ENCODE measurements at places on chromosomes 6 and 20. TPM values are rescaled to one million over a fixed set of nuclear protein-coding genes. Genes with fewer than 3 reads are reported as not detected.

DNA sequence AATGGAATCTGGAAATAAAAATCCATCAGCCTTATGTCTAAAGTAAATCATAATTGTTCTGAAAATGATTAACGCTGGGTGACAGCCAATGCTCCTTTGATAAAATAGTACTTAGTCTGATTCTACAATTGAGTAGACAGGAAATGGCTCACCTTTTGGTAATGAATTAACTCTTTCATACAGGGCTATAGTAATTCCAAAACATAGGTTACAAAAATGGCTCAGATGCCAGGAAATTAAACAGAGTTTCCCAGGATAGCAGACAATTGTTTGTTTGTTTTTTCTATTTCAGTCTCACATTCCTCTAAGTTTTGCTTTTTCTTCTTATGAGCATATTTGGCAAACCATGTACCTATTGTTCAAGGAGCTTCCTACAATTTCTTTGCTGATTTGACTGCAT, 257.2 kb upstream of the EPHA7 start:
- no peak for DNase-seq

- DNase-seq = peak; percentile 62
Observed at GRCh38 chr6:79868098-79868722, 79.1 kb downstream of the ELOVL4 start.

DNA sequence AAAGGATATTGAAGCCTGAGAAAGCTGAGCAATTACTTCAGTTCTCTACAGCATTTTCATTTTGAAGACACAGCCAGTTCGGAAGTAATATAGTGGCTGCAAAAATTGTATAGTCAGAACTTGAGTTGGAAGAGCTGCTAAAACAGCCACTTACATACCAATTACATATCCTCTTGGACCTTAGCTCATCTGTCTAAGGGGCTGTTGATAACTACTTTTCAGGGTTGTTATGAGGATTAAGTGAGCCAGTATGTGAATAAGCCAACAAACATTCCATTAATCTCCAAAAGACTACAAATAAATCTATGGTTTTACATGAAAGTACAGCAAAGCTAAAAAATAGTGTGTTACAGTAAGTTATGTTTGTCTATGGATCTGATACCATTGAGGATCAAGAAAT, 59.7 kb downstream of the TMEM200A start:
- peak; percentile 55 for DNase-seq

KHDC1L gene
- total RNA-seq = not detected

GRCh38 chr20:21529863-21530262, 16.0 kb upstream of the NKX2-2 start:
- no peak for DNase-seq

DNA sequence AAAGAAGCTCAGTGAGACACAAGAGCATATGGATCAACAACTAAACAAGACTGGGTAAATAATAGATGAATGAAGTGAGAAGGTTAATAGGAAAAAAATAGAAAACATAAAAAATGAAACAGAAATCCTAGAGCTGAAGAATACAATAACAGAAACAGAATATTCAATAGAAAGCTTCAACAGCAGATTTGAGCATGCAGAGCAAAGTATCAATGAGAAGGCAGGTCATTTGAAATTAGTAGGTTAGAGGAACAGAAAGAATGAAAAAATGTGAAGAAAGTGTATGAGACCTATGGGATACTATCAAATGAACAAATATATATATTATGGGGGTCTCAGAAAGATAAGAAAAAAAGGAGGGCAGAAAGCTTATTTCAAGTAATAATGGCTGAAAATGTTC, 362.9 kb upstream of the POU3F2 start:
- no peak for DNase-seq

PTCHD4 gene
- total RNA-seq = 1.6 TPM

PLCB4 gene
- 71.8 TPM for total RNA-seq

GRCh38 chr6:8670792-8671191, 235.4 kb upstream of the SLC35B3 start:
- no peak for DNase-seq

KIAA1755 gene
- total RNA-seq = 0.98 TPM

DNA sequence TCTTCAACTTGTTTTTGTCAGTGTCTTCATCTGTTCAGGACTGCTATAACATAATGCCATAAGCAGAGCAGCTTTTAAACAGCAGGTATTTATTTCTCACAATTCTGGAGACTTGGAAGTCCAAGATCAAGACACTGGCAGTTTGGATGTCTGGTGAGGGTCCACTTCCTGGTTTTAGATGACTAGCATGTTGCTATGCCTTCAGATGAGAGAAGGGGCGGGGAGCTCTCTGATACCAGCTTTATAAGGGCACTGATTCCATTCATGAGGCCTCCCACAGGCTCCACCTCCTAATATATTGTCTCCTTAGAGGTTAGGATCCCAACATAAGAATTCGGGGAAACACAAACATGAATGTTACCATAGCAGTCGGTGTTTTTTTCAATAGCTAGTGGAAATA, 52.9 kb downstream of the FAM83B start:
- DNase-seq = no peak

GRCh38 chr20:20743511-20744169, 31.2 kb upstream of the RALGAPA2 start:
- no peak for DNase-seq

UBE2J1 gene
- total RNA-seq = 44.2 TPM

DNA sequence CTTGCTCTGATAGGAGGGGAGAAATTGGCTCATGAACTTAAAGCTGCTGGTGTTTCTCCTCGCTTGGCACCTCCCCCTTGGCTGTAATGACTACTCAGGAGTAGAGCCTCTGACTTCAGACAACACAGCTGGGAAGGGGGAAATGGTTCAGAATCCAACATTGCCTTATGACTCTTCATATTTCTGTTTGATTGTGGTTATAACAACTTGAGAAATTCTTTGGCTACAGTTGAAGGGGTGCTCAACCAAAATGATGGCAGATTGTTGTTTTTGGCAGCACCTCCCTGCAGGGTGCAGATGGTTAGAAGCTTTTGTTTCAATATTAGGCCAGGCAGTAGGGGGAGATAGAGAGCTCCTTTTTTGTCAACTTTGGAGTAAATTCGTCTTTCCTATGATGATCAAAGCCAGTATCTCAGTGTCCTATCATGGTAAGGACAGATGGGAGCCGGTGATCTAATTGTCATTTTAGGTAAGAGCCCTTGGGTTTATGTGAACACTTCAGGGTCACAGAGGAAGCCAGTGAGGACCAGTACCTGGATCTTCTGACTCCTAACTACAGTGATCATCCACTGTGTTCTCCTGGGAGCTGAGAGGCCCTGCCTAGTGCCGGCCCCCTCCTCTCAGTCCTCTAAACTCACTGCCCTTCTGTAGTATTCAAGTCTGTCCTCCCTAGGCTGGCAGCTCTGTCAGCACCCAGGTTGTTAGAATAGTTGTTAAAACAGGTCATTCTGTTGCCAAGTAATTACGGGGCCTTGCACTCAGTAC, 39.9 kb downstream of the RPRD1B start:
- peak; percentile 84 for DNase-seq

- no peak for DNase-seq
Observed at GRCh38 chr6:113934101-113934500, 36.8 kb downstream of the HDAC2 start.

GJA10 gene
- not detected for total RNA-seq

HTR1B gene
- 0.18 TPM for total RNA-seq

- no peak for DNase-seq
Observed at GRCh38 chr6:167763056-167763944, 63.4 kb upstream of the AFDN start.

- DNase-seq = no peak
Observed at GRCh38 chr6:107600121-107600520, 110.2 kb downstream of the SOBP start.

VIP gene
- not detected for total RNA-seq

DNA sequence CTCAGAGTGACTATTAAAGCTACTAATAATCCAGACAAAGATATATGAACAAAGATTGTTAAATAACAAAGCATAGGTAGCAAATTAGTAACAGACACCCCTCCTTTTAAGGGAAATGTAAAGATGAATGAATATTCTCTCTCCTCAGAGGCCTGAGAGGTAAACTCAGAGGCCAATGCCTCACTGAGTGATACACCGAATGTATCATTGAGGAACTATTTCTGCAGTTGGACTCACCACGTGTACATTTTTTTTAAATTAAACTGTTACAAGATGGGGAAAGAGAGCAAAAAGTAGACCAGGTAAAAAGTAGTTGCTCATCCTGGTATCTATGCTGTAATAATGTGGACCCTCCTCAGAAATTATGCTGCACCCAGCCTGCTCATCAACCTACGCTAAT, 72.3 kb upstream of the IPCEF1 start:
- peak; percentile 50 for DNase-seq

GRCh38 chr6:122476131-122476530, 4.5 kb upstream of the SERINC1 start:
- peak; percentile 25 for DNase-seq

SRF gene
- total RNA-seq = 39.8 TPM

- DNase-seq = no peak
Observed at GRCh38 chr6:69900869-69901268, 34.5 kb downstream of the COL19A1 start.

GRCh38 chr6:41682056-41682477, 43.8 kb downstream of the MDFI start:
- DNase-seq = peak; percentile 75

GRCh38 chr6:169495601-169496000, 206.2 kb downstream of the WDR27 start:
- DNase-seq = peak; percentile 41

NECAB3 gene
- total RNA-seq = 28.8 TPM

DNA sequence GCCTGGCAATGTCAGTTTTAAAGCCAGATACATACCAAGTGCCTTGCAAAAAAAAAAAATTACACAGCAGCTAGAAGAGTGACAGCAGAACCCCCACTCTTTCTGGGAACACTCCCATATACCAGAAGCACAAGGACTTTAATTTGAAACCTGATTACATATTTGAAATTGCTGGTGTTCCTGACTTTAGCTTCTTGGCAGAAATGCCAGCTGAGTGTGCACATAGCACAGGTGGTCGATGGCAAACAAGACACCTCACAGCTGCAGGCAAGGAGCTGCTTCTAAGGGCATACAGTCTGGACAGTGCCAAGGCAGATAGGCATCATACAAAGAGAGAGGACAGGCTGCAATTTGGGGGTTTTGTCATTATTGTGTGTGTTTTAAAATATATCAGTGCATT, 150.7 kb upstream of the SGK1 start:
- no peak for DNase-seq

DNA sequence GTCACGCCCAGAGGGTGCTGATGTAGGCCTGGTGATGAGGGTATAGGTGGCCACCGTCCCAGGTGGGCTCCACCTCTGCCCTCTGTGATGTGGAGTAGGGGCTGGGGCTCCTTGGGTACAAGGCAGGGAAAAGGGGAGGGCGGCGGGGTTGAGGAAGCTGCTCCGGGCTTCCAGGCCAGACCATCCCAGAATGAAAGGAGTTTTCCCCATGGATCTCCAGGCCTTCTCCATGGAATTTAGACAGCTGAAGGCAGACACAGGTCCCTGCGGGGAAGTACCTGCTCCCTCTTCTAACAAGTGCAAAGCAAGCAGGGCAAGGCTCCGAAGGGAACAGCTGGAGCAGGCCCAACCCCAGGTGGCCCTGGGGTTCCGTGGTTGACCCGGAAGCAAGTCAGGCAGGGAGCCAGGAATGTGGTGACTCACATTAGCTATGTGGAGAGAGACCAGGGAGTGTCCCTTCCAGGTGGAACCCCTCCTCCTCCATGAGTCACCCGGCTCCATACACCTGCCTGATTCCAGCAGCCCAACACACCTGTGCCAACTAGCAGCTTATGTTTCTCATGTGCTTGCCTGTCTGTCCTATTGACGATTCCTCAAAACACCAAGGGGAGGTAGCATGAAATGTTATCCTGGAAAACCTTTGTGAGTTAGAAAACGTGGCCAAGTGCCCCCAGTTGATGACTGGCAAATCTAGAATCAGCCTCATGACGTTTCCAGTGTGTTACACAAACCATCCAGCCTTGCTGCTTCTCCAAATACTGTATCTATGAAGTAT, 59.7 kb upstream of the SNX9 start:
- DNase-seq = peak; percentile 23

- DNase-seq = no peak
Observed at GRCh38 chr6:169376458-169376857, 122.8 kb upstream of the THBS2 start.

GRCh38 chr6:71289039-71289801, 609 bp downstream of the OGFRL1 start:
- DNase-seq = no peak

GRCh38 chr6:83490217-83490807, 22.0 kb upstream of the PRSS35 start:
- DNase-seq = no peak

MCM9 gene
- total RNA-seq = 4.8 TPM

GRCh38 chr20:46647469-46647868, 3.8 kb downstream of the SLC13A3 start:
- no peak for DNase-seq

DNA sequence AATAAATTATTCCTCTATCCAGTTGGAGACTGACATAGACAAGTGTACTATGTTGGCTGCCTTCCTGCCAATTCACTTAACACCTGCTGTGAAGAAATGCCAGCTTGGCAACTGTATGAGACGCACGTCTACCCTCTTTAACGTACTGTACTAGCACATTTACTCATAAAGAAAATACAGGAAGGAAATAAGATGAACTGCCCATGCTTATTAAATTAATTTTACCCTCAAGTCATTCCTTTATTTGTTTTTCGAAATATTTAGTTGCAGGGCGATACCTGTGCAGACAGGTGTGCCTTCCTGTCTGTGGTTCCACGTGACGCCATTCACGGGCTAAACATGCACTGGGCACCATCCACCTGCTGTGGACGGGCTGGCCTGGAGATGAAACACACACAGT, 52.0 kb downstream of the PSMG4 start:
- no peak for DNase-seq

- DNase-seq = no peak
Observed at GRCh38 chr6:137332637-137333280, 113.6 kb upstream of the IFNGR1 start.

SLC13A3 gene
- total RNA-seq = 2.6 TPM

NKX2-2 gene
- total RNA-seq = not detected

DNA sequence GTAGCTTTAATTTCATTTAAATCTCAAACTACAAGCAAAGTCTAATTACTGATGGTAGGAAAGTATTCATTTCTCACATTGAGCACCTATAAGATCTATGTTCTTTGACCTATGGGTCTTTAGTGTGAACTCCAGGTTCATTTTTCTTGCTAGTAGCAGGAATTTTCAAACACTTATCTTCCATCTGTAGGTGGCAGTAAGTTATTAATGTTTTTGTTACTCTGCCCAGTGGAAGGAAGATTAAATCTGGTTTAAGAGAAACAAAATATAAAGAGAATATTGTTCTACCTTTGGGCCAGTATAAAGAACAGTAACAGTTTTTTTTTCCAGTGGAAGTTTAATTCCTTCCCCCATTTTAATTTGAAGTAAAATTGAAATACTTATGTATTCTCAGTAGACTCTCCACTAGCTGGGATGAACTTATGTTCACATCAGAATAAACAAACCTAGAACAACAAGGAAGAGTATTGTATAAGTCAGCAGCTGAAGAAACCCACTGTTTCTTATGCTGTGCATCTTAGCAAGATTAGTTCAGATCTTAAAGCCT, 328.2 kb downstream of the PHF3 start:
- no peak for DNase-seq

Measured in HFFc6 (cell line).